ENCODE measurements at places on chromosomes 4 and X.
A peak's percentile ranks its signal among the peaks of the same experiment; 100 is the strongest.

DNA sequence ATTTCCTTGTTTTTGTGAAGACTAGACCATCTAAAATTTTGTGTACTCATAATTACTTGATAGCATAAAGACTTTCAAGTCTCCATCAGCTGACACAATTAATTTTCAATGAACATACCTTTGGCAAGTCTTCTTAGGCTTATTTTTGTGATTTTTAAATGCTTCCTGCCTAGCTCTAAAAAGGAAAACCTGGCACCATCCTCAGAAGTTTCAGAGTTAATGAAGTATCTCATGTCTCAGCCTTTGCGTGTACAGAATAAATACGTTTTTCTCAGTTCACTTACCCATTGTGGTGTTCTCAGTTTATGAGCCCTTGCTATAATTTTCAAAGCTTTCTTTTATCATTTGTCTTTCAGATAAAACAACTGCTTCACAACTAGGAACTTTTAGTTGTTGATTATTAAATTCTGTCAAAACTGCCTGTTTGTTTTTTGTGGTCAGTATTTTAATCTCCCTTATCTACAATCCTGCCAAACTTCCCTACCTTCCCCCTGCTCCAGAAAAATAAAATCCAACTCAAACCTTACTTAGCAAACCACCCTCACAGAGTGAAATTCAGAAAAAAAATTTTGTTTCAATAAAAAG lies 21.6 kb downstream of the ADD1 start:
- no peak for DNase-seq

DNA sequence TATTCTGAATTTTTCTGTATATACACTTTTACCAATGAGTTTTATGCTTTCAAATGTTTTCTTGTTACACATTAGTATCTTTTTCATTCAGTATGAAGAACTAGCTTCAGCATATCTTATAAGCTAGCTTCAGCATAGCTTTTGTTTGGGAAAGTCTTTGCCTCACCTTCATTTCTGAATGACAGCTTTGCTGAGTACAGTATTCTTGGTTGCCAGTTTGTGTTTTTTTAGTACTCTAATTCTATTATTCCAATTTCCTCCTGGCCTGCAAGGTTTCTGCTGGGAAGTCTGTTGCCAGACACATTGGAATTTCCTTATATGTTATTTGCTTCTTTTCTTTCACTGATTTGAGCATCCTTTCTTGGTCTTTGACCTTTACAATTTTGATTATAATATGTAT lies 278.8 kb downstream of the SPATA18 start:
- DNase-seq = no peak

DNA sequence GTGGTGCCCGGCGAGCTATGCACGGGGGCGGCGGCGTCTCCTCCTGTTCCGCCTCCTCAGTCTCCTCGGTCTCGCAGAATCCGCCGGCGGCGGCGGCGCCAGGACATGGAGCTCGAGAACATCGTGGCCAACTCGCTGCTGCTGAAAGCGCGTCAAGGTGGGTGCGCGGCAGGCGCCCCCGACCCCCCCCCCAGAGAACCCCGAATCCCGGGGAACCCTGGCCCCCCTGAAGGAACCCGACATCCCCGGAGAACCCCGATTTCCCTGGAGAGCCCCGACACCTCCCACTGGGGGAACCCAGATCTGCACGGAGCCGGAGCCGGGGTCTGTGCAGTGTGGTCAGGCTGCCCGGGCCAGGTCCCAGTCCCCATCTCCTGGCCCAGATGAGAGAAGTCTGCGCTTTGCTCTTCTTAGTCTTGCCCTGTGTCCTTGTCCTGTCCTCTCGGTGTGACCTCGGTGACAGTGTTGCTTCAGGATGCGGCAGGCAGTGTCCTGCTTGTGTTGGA lies 648 bp downstream of the GRK4 start:
- DNase-seq = peak; percentile 72

DNA sequence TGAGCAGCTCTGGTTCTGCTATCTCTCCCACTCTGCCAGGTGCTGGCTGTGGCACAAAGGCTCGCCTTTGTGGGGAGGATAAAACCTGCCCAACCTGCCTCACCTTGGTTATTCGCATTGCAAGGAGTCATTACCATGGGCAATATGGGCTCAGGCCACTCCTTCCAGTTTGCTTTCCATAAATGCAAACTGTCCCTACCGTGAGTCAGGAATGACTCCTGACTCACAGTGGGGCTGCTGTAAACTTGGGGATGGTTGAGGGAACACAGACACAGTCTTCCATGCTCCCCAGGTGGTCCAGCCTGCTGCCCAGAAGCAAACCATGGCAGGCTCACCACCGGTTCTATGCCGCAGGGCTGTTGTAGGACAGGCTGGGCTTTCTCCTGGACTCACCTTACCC lies 36.1 kb downstream of the COQ2 start:
- DNase-seq = no peak

DNA sequence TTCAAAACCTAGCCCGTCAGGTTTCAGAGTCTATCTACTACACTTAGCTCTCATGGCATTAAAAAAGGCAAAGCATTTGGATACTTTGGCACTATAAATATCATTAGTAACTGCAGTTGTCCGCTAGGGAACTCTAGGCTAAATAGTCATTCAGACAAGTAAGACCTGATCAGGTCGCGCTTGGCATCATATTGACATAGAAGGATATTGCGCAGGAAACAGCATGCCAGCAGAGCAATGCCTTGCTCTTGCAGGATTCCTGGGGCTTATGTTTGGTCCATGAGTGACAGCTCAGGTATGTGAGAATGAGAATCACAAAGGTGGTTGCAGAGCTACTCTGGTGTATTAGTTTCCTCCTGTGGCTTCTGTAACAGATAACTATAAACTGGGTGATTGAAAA lies 62.7 kb downstream of the KDM6A start:
- no peak for DNase-seq

DNA sequence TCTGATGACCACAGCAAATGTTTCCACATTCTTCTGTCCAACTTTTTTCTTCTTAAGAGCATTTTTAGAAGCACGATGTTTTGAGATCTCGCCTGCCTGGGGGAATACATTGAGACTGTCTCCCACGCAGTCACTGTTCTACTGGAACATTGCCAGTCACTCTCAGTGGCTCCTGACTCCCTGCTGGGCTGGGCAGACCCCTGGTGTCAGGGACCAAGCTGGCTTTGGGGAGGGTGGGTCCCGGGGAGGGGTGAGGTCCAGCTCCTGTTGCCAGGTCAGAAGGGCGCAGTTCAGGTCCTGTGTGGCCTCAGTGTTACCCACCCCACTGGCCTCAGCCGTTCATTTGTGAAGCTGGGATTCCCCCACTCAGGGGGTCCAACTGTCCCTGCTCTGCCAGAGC lies 18.9 kb upstream of the ABLIM2 start:
- DNase-seq = no peak

DNA sequence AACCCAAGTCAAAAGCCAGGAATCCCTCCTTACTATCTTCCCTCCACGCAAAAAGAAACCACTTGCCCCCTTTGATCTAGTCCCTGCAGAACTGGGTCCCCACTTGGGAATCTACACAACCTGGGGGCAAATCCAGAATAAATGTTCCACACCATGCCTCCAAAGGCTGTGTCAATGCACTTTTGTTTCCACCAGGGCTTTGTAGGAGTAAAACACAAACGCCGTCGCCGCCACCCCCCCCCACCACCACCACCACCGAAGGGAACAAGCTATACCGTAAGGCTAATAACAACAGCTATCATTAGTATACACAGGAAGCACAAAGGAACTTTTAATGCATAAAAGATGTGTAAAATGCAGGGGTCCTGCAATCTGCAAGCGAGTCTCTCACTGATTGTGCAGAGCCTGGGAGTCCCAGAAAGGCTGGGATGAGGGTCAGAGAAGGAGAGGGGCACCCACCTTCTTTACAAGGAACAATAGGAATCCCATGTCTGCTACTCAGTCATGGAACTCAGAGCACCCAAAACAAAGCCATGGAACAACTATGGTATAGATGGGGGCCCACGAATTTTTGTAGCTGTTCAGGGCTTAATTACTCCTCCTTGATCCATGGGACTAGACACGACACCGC lies 13.2 kb downstream of the BCOR start:
- DNase-seq = no peak

- DNase-seq = peak; percentile 37
These were observed 4.5 kb downstream of the RP2 start for GRCh38 chrX:46841346-46841745.

DNA sequence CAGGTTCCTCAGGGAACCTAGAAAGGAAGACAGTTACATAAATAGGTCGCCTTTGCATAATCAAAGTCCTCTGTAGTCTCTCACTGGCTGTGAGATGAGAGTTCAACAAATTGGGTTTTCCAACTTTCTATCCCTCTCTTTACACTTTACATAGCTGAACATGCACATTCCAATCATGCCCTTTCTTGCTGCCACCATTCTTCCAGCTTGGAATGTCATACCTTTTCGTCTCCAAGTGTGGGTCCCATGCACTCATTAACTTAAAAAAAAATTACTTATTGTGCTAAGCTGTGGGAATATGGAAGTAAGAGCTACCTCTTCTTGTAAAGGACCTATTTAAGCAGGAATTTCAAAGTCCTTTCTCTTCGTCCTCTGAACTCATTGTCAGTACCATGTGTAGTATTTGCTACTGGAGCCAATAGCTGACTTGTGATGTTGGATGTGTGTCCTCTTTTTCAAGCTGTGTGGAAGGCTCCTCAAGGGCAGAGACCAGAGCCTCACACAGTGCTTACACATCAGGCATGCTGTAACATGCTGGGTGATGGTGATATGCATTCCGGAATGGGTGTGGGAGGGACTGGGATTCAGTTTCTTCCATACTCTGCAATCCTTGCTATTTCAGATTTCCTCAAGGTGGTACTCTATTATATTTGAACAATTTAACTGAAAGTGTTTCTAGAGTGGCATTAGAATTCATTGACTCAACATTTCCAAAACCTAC lies 7.1 kb downstream of the ENOPH1 start:
- DNase-seq = no peak

Measured in dorsolateral prefrontal cortex (tissue), 122 donors.